ENCODE measurements at places on chromosomes 16 and 17.

GRCh38 chr16:69123910-69124309, 8.5 kb downstream of the CHTF8 start:
- peaks cover 32% of the 10 kb centered on the region for H3K4me1 ChIP-seq
- H3K4me3 ChIP-seq: no peak overlapping the region
- H3K36me3 ChIP-seq: peaks cover 11% of the 10 kb centered on the region
- peak; percentile 44 for DNase-seq
- no peak overlapping the region for H3K27ac ChIP-seq

DNA sequence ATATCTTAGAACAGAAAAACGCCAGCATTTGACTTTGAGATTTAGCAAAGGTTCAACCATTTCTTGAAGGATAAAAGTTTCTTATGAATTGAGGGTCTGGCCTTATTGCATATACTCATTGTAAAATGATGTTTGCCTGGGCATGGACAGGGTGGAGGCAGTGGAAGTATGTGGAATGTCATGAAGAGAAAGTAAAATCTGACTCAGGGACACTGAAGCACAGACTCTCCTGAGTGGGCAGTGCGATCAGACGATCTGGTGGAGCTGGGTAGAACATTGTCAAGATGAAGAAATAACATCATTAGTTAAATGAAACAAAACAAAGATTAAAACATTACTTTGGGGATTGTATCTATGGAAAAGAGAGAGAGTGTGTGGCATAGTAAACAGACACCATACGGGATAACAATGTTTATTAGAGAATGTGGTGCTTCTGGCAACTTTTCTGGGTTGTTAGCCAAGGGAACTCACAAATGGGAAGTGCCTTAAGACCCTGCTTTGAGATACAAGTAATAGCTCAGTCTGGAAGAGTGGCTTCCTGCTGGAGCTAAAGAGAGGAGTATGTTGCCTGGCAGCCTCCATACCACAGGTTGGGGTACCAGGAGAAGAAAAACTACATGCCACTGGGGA, 4.4 kb downstream of the MAP3K3 start:
- peaks cover 4% of the 10 kb centered on the region for H3K36me3 ChIP-seq
- H3K4me3 ChIP-seq: no peak overlapping the region
- no peak overlapping the region for H3K27ac ChIP-seq
- DNase-seq: no peak
- H3K27me3 ChIP-seq: no peaks in the 10 kb centered on the region

DNA sequence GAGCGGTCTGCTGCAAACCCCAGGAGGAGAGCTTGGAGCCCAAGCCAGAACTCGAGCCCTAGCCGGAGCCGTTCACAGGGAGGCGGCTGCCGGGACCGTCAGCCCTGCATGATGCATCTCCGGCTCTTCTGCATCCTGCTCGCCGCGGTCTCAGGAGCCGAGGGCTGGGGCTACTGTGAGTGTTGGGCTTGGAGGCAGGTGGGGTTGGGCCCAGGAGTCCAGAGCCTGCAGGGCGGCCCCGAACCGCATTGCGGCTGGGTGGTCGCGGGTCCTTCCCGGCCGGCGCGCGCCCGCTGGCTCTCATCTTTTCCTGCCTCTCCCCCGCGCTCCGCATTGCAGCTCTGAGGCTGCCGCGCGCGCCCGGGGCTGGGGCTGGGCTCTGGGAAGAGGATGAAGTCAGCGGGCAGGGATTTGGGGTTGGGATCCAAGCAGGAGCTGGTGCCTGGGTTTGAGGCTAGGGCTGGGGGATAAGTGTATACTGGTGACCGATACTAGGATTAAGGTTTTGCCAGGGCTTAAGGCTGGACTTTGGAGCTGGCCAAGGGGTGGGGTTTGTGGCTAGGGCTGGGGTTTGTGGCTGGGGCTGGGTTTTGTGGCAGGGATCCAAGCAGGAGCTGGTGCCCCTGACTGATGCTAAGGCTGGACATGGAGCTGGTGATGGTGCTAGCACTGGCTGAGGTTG, 532 bp downstream of the CNTNAP1 start:
- peak overlapping the region; percentile 82 for H3K4me3 ChIP-seq
- DNase-seq: no peak
- H3K36me3 ChIP-seq: peaks cover 19% of the 10 kb centered on the region
- peak overlapping the region; percentile 0 for H3K27ac ChIP-seq

- peaks cover 50% of the 10 kb centered on the region for H3K4me1 ChIP-seq
- peak; percentile 23 for DNase-seq
These were observed 914 bp downstream of the MAP1LC3B start for GRCh38 chr16:87392821-87393679.

- peaks cover 13% of the 10 kb centered on the region for H3K4me1 ChIP-seq
- peaks cover 57% of the 10 kb centered on the region for H3K36me3 ChIP-seq
- H3K27ac ChIP-seq: peak overlapping the region; percentile 17
- DNase-seq: no peak
- H3K4me3 ChIP-seq: no peak overlapping the region
- no peaks in the 10 kb centered on the region for H3K27me3 ChIP-seq
These were observed 34.5 kb downstream of the PMM2 start for GRCh38 chr16:8831871-8832716.

- H3K4me3 ChIP-seq: no peak overlapping the region
- peaks cover 39% of the 10 kb centered on the region for H3K36me3 ChIP-seq
- no peaks in the 10 kb centered on the region for H3K27me3 ChIP-seq
- no peak for DNase-seq
These were observed 22.9 kb downstream of the PRCD start for GRCh38 chr17:76562734-76563148.

GRCh38 chr17:76659928-76660655, 16.5 kb upstream of the ST6GALNAC1 start:
- no peak for DNase-seq
- peaks cover 5% of the 10 kb centered on the region for H3K4me1 ChIP-seq
- no peak overlapping the region for H3K27ac ChIP-seq
- no peak overlapping the region for H3K4me3 ChIP-seq

DNA sequence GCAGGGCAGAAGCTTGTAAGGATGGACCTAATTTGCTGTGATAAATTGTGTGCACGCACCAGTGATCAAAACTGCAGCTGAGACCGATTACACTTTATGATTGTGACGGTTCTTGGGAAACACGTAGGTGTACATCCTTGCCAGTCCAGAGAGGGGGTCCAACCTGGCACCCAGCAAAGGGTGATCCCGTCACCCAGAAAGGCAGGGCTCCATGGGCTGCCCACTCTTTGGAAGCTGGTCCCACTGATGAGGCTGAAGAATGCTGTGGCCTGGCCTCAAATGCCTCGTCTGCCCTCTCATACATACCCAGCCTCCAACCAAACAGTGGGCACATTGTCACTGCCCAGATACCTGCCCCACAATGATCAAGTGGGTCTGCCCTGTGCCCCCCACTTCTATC, 132.0 kb downstream of the C16orf78 start:
- H3K4me1 ChIP-seq: peaks cover 27% of the 10 kb centered on the region
- H3K27ac ChIP-seq: no peak overlapping the region
- peaks cover 15% of the 10 kb centered on the region for H3K27me3 ChIP-seq
- no peak overlapping the region for H3K4me3 ChIP-seq
- no peak for DNase-seq

DNA sequence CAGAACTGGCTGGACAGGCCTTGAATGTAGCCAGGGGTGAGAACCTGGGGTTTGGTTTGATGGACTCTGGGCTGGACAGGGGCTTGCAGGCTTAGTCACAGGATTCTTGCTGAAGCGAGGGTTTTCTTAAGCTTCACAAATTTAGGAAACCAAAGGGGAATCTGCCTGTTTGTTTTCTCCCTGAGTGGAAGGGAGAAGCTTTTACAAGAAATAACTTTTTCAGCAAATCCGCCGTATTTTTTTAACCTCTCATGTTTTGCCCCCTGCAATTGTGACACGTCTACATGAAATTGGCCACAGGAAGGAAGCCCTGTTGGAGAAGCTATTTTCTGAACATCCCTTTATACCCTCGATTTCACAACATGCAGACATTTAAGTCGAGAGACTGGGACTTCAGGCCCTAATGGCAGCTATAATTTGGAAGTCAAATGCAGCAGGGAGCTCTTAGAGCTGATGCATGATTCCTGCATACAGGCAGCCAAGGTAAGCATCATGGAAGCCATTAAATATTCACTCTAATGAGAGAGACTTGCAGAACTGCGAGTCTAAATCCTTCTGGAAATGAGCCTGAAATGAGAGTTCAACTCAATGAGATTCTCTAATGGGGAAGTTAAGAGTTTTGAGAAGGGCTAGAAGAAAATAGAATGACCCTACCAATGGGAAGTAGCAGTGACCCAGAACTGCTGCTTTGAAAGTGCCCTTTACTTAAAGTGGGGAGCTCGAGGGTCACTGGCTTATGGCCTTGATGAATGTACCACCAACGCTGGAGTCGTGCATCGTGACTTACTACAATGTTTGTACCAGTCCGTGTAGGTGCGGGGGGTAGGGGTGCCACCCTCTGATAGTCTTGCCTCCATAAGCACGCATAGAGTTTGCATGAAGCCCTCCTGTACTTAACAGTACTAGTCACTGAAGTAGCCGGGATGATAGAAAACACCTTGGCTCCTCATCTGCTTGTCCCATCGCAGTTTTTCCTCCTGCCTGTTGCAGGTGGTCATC, 45.1 kb upstream of the IRF8 start:
- DNase-seq: no peak
- H3K4me3 ChIP-seq: no peak overlapping the region
- no peaks in the 10 kb centered on the region for H3K36me3 ChIP-seq
- no peaks in the 10 kb centered on the region for H3K27me3 ChIP-seq
- peaks cover 58% of the 10 kb centered on the region for H3K4me1 ChIP-seq
- H3K27ac ChIP-seq: no peak overlapping the region

DNA sequence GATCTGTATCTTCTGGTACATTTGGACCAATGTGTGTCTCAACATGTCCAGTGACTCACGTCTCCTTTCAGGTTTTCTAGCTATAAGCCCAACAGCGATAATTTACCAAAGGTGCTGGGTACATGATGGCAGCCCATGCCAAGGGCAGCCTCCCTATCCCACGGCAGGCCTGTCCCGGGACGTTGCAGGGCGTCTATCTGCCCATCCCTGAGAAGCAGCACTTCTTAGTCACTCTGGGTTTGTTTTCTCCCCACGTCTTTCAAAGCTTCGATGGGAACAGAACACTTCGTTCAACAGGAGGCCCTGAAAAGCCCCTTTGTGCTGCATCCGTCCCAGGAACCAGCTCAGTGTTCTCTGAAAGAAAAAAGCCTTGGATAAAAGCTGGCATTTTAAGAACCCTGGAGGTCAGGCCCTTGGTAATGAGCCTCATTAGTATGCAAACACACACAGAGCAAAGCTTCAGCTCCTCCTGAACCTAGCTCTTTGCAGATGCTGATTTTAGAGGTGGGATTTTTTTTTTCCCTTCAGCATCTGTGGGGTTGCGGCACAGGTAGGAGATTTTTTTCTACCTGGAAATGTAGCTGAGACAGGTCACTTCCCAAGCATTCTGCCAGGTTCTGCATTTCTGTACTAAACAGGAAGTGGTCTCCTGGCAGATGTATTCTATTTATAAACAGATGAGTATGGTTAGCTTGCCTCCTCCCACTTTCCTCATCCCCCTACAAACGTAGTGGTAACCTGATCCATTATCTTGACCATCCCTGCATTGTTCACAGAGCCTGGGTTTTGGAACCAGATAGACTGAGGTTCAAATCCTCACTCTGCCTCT, 17.5 kb upstream of the MT4 start:
- no peak overlapping the region for H3K4me3 ChIP-seq
- H3K27me3 ChIP-seq: peaks cover under 1% of the 10 kb centered on the region
- DNase-seq: no peak
- no peaks in the 10 kb centered on the region for H3K36me3 ChIP-seq
- no peak overlapping the region for H3K27ac ChIP-seq
- H3K4me1 ChIP-seq: peaks cover 8% of the 10 kb centered on the region

DNA sequence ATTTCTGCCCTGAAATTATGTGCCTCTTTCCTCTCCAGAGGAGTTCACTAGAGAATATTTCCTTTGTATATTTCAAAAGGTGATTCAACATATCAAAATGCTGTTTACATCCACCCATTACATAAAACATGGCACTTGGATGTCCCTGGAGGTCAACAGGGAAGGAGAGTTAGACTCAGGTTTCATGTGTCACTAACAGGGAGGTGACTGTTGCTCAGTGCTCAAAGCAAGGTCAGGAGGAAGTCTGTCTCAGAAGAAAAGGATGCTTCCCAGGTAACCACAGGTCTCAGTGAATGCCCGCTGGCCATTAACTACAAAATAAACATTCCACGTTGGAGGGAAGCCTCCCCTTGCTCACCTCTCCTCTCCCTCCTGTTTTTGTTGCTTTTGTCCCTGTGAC, 198.6 kb downstream of the AXIN2 start:
- H3K4me1 ChIP-seq: peaks cover 3% of the 10 kb centered on the region
- H3K36me3 ChIP-seq: no peaks in the 10 kb centered on the region
- H3K27me3 ChIP-seq: peaks cover 25% of the 10 kb centered on the region
- H3K27ac ChIP-seq: no peak overlapping the region
- no peak for DNase-seq

- peaks cover 9% of the 10 kb centered on the region for H3K36me3 ChIP-seq
- H3K27me3 ChIP-seq: no peaks in the 10 kb centered on the region
- no peak overlapping the region for H3K4me3 ChIP-seq
- peaks cover 28% of the 10 kb centered on the region for H3K4me1 ChIP-seq
These were observed 5.4 kb downstream of the APOBR start for GRCh38 chr16:28499854-28500253.

DNA sequence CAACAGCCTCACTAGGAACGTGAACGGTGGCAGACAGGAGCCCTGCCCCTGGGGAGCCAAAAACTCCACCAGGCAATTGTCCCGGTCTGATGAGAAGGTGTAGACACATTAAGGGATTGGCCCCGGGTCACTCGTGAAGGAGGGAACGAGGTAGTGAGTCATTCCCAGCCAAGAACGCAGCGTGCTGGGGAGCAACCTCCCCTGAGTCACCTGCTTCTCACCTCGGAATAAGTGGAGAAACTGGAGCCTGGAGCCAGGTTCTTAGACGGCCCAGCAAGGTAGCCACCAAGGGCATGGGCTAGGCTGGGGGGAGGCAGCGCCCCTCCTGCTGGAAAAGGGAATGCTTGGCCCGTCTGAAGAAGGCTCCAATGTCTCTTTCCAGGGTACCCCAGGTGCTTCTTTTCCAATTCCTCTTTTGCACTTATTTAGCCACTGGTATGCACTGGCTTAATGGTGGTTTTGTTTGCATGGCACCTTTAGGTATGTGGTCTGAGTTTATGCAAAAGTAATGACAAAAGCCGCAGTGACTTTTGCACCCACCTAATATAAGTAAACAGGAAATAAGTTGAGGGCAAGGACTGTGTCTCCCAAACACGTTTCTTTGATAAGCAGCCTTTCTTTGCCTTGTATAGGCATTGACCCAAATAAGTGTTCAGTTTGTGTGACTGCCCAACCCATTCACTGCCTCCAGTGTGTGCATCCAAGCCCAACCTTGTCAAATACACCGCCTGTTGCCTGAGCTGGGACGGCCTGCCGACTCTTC, 1.8 kb upstream of the HELZ start:
- DNase-seq: no peak
- peaks cover 19% of the 10 kb centered on the region for H3K27me3 ChIP-seq
- peak overlapping the region; percentile 56 for H3K27ac ChIP-seq
- peaks cover 2% of the 10 kb centered on the region for H3K36me3 ChIP-seq

GRCh38 chr16:20761175-20761574, 2.6 kb upstream of the ACSM3 start:
- H3K27ac ChIP-seq: no peak overlapping the region
- H3K4me1 ChIP-seq: peaks cover 7% of the 10 kb centered on the region
- H3K4me3 ChIP-seq: no peak overlapping the region
- peaks cover 8% of the 10 kb centered on the region for H3K36me3 ChIP-seq
- no peak for DNase-seq
- no peaks in the 10 kb centered on the region for H3K27me3 ChIP-seq

GRCh38 chr17:82844796-82845162, 5.0 kb upstream of the ZNF750 start:
- peak overlapping the region; percentile 65 for H3K27ac ChIP-seq
- no peak overlapping the region for H3K4me3 ChIP-seq
- peaks cover 20% of the 10 kb centered on the region for H3K4me1 ChIP-seq
- no peak for DNase-seq
- H3K36me3 ChIP-seq: peaks cover 15% of the 10 kb centered on the region

GRCh38 chr16:89335803-89336485, 118.4 kb downstream of the ZNF778 start:
- peaks cover 7% of the 10 kb centered on the region for H3K36me3 ChIP-seq
- no peak overlapping the region for H3K4me3 ChIP-seq
- H3K27ac ChIP-seq: peak overlapping the region; percentile 47
- peaks cover 53% of the 10 kb centered on the region for H3K4me1 ChIP-seq
- DNase-seq: no peak
